ENCODE measurements at places on chromosomes 5 and 9.
A peak's percentile ranks its signal among the peaks of the same experiment; 100 is the strongest.

DNA sequence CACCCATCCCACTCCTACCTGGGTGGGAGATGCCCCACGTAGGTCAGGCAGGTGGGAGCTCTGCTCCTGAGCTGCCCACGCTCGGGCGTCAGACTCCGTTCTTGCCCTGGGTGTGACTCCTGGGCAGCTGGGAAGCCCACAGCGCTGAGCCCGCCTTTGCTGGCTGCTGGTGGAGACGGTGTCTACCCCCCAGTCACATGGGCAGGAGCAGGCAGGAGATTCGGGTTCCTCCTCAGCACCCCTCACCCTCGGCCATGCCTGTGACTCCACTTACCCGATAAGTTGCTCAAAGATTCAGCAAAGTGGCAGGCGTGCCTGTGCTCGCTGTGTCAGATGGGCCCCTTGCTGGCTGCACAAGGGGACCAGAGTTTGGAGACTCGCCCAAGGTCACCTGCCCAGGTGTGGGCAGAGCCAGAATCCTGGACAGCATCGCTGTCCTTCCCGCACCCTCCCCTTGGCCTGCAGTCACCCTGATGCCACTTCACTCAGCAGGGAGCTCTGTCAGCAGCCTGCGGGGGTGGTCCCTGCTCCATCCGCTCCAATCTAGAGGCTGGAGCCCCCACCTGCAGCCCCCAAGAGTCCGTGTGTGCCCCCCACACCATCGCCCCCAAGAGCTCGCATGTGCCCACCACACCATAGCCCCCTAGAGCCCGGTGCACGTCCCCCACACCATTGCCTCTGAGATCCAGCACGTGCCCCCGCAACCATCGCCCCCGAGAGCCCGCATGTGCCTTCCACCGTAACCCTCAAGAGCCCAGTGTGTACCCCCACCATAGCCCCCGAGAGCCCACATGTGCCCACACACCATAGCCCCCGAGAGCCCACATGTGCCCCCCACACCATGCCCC, 4.2 kb downstream of the LCN1 start:
- DNase-seq, result no peak

DNA sequence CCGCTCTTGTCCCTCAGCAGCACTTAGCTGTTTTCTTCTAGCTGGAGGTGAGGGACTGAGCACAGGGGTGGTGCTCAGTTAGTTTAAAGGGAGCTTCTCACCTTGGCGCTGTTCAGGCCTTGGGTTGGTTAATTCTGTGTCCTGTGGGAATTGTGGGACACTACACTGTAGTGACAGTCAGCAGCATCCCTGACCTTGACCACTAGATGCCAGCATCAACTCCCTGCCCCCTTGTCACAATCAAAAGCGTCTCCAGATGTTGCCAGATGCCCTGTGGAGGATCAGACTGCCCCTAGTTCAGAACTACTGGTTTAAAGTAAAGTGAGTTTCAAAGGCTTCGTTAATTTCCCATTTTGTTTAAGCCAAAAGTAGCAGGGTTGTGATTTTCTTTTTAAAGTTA, 65.5 kb upstream of the DMRT3 start:
- no peak for DNase-seq

DNA sequence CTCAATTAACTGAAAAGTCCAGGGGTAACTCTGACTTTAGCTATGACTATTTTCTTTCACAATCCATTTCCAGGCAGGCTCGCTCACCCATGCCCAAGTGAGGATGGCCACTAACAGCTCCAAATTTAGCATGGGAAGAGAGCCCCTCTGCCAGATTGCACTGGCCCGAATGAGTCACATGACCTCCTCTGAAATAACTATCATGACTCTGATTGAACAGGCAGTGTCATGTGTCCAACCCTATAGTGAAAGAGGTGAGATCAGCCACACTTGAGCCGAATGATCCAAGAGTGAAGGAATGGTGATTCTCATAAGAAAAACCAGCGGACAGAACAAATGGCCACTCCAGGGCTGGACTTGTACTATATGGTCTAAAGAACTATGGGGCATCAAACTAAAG, 242.3 kb downstream of the NSG2 start:
- DNase-seq, result no peak

DNA sequence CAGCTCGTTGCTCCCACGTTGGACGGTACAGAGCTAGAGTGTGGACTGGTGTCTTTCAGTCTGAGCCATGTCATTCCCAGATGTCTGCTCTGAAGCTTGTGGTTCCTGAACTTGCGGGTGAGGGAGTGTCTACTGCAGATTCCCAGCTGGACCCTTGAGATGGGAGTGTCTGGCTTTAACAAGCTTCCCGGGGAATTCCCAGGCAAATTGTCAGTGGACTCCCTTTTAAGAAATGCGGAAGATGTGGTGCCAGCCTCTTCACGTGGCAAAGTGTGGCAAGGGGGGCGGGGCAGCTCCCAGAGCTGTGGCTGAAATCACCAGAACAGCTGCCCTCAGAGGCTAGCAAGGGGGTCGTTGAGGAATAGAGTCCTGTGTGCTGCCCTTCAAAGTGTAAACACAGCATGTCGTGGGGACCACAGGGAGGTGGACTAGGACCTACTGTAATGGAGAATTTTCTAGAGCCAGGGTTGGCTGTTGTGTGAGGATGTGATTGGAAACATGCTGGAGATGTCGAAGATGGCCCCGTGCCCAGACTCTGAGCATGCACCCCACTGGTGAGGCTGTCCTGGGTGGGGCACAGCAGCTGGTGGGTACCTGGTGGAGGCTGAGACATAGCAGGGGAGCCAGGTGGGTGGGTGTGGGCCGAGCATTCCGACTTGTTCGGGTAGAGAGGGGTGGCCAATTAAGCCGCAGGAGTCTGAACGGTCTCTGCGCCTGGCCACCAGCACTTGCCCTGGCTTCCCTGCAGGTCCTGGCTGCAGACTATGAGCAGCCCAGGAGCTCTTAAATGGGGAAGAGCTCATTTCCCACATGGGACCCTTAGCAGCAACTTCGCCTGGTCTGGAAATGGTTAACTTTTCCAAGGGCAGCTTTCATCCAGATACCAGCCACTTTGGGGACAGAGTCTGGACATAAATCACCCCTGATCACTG, 37.4 kb downstream of the PRRX2 start:
- DNase-seq, result no peak

DNA sequence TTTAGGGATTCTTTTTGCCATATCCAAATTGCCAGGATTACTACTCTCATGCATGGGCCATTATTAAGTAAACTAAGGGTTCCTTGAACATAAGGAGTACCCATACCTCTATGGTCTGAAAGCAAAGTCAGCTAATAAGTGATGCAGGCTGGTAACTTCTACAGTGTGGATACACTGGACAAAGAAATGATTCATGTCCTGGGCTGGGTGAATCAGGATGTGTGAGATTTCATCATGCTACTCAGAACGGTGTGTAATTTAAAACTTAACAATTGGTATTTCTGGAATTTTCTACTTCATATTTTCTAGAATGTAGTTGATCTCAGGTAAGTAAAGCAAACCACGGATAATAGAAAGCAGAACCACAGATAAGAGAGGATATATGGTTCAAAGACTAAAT, 428.8 kb downstream of the CHSY3 start:
- no peak for DNase-seq

- no peak for DNase-seq
Observed at GRCh38 chr9:23938908-23939307, 112.9 kb upstream of the ELAVL2 start.

GRCh38 chr9:133994353-133995011, 2.4 kb upstream of the VAV2 start:
- DNase-seq, result peak; percentile 95

DNA sequence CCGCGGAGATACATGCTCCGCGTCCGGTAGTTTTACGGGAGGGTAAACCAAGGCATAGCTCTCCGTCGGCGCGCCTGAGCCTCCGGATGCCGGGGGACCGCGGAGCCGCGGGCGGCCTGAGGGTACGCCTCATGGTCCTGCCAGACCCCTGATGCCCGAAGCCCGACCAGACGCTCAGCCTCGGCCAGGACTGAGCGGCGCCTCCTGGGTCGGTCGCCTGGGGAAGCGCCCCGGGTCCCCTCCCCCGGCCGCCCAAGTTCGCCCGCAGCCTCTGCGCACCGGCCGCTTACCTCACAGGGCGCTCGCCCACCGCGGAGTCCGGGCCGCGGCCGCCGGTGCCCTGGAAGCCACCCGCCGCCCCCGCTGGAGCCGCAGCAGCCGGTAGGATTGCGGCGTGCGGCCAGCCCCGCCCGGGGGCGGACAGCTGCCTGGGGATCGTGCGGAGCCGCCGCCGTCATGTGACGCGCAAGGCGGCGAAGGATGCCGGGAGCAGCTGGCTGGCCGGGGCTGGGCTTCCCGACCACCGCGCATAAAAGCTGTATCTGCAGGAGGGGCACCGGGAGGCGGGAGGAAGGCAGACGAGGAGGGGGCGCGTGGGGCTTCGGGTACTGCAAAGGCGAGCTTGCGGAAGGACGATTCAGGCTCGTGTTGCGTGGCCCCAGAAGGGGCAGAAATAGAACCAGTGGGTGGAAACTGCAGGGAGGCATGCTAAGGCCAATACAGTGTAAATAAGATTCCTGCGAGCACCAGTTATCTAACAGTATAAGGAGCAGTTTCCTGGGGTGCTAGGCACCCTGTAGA, at the start of gene FBXO10:
FBXO10 (minus strand) TSS at position 460 of the 801 bp plus-strand sequence. CDS start 34,612 bp downstream, outside the sequence.
- DNase-seq, result peak; percentile 92

- no peak for DNase-seq
Observed at GRCh38 chr5:65760504-65761275, 38.7 kb downstream of the NLN start.

DNA sequence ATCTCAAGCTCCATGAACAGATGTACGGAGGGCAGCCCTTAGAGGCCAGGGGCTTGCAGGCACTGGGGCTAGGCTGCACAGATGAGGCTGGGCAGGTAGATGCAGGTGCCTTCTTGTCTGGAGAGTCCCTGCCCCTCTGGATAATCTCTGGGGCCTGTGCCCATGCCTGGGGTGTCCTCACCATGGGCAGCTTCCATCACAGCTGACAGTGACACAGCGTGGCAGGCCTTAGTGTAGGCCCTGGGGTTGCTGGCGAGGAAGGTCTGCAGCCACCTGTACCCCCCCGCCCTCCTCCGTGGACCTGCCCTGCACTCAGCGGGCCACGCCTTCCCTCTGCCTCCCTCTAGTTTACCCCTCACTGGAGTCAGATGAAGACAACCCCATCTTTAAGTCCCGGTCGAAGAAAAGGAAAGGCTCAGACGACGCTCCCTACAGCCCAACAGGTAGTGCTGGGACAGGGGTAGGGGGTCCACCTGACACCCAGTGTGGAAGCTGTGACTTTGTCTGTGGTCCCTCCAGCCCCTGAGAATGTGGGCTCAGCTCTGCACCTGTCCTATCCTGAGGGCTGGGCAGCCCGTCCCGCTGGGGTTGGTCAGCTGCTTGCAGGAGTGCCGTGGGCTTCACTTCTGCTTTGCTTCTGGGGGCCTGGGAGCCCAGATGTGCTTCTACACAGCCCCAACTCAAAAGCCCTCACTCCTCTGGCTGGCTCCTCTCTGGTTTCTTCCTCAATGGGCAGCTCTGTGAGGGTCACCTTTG, 98.4 kb downstream of the PHF2 start:
- peak; percentile 17 for DNase-seq

GRCh38 chr9:84916769-84917168, 247.2 kb downstream of the NTRK2 start:
- DNase-seq, result no peak

DNA sequence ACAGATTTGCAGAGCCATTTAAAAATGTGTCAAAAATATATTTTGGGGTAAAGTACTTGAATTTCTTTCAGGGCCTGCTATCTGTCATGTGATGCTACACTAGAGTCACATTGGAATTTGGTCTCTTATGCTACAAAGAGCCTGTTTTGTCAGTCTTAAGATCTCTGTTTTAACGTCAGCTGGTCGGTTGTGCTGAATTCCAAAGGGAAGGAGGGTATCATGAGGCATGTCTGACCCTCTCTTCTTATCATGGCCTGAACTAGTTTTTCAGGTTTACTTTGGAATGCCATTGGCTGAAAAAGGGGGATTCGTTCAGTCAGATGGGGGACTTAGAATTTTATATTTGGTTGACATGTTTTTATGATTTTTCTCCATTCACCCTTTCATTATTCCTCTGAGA, 290.6 kb downstream of the CD180 start:
- no peak for DNase-seq

- DNase-seq, result no peak
Observed at GRCh38 chr9:87720173-87720572, 5.7 kb upstream of the CTSL start.

DNA sequence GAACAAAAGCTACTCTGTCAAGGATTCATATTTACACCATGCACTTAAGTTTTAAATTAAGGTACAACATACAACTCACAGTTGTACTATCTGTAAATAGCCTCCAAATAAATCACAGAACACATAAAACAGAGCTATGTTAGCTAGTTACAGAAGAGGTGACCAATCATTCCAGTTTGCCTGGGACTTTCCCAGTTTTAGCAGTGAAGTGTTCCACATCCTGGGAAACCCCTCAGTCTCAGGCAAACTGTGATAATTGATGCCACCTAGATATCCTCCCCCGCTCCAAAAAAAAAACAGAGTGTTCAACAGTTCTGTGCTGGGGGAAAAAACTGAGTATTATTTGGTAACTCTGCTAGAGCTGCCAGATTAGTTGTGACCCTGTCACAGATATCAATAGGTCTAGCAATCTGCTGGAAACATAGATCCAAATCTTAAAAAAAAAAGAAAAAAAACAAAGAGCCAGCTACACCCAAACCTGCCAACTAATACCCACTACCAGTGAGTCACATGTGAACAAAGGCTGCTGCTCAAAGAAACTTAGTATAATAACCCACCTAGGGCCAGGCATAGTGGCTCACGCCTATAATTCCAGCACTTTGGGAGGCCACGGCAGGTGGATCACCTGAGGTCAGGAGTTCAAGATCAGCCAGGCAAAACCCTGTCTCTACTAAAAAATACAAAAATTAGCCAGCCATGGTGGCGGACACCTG, 5.7 kb downstream of the TBCA start:
- no peak for DNase-seq

GRCh38 chr9:26863074-26863473, 29.5 kb downstream of the CAAP1 start:
- DNase-seq, result no peak

- DNase-seq, result peak; percentile 4
Observed at GRCh38 chr9:126536841-126537465, 76.8 kb upstream of the LMX1B start.

DNA sequence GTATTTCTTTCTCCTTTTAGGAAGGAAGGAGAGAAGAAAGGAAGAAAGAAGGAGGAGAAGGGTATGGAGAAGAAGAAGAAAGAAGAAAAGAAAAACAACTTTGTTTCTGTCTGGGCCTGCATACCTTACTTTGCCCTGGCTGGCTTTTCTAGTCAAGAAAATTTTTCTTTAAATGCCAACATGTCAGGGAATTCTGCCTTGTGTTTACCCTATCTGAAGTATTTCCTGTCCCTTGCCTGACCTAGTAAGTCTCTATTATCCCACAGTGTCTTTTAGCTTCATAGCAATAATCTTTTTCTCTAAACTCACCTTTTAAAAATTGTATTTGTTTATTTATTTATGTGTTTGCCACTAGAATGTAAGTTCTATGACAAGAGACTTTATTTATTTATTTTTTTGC, 1864.1 kb downstream of the EFNA5 start:
- DNase-seq, result no peak

DNA sequence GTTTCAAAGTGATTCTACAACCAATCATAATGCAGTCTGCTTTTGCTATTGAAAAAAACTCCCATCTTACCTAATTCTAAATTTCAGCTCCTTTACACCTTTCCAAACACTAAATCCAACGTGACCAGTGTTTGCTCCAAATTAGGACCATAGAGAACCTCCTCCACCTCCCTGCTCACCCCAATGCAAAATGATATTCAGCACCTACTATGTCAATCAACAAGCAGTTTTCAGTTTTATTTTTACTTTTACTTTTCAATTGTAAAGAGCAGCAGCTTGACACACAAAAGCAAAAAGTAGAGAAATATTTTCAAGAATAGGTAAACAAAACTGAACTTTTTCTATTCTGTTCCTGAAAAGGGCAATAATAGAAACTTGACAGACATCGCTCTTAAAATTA, 3.4 kb downstream of the FAM13B start:
- DNase-seq, result no peak

GRCh38 chr5:32332966-32333365, 20.2 kb upstream of the MTMR12 start:
- no peak for DNase-seq

Data from glutamatergic neuron (in vitro differentiated cells).